Astrocyte (in vitro differentiated cells and primary cell): ENCODE measurements at places on chromosomes 11 and 22.
A peak's percentile ranks its signal among the peaks of the same experiment; 100 is the strongest.

- no peak for DNase-seq
Measured at GRCh38 chr11:9095421-9095820, 4.0 kb upstream of the SCUBE2 start.

- DNase-seq: no peak
Measured at GRCh38 chr11:68734111-68734510, 17.2 kb downstream of the TESMIN start.

- no peak for DNase-seq
Measured at GRCh38 chr11:132772703-132773545, 759.4 kb downstream of the OPCML start.

- peak; percentile 64 for DNase-seq
Measured at GRCh38 chr11:33533386-33534052, 167.1 kb downstream of the C11orf91 start.

DNA sequence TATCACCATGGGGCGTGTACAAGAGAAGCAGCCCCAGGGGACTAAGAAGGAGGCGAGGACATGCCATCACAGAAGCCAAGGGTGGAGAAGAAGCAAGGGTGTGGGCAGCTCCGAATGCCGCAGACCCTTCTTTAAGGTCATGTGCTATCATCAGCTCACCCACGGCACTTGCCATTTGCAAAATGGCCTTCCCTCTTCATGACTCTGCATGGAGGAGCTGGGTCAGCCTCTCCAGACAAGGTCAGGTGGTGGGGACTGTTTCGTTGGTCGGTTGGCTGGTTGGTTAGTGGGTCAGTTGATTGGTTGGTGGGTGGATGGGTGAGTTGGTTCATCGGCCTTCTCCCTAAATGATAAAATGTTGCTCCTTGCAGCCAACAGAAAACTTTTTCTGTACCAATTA, 622.5 kb downstream of the TBC1D22A start:
- no peak for DNase-seq

- DNase-seq: no peak
Measured at GRCh38 chr11:131504199-131504949, 134.0 kb downstream of the NTM start.

DNA sequence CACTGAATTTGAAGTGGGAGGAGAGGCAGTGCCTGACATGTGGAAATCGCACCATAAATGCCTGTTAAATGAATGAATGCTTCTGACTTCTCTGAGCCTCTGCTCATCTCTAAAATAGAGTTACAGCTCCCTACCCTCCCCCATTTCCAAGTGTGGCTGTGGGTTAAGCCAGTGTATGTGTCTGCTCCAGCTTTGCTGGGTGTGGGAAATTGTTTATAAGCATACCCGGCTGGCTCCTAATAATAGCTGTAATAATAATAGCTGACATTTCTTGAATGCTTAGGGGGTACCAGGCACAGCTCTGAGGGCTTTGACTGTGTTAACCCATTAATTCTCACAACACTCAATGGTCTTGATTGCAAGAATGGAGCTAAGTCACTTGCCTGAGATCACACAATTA, 7.0 kb upstream of the FCHSD2 start:
- no peak for DNase-seq

DNA sequence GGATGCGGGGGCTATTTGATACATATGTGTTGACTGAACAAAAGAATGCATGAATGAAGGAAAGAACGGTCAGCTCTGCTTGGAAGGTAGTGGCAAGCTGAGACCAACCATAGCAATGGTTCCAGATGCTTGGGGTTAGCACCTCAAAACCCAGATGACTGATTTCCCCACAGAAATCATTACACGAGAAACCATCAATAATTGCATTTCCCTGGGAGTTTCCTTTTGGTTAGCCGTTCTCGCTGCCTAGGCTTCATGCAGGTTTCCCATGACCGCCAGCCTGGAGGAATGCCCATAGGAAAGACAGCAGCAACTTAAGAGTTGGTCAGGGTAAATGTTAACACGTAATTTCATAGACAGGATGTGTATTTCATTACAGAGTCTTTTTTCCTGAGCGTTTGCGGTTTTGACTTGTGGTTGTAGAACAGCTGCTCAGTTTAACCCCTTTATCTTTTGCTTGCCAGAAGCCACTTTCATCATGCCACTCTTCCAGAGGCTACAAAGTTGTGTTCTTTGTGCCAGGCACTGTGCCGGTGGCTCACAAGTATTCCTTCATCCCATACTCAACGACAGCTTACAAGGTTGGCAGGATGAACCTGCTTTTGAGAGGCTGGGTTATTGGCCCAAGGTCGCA, 2.8 kb downstream of the IL17RA start:
- peak; percentile 74 for DNase-seq

- no peak for DNase-seq
Measured at GRCh38 chr11:352456-353031, 16.8 kb upstream of the B4GALNT4 start.

DNA sequence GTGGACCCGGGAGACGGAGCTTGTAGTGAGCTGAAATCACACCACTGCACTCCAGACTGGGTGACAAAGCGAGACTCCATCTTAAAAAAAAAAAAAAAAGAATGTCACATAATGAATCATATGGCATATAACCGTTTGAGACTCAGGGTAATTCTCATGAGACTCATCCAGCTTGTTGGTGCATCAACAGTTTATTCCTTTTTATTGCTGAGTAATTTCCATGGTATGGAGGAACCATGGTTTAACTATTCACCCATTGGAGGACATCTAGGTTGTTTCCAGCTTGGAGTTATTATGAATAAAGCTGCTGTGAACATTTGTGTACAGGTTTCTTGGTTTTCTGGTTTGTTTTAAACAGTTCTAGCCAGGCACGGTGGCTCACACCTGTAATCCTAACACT, 25.3 kb downstream of the PPARA start:
- DNase-seq: no peak

DNA sequence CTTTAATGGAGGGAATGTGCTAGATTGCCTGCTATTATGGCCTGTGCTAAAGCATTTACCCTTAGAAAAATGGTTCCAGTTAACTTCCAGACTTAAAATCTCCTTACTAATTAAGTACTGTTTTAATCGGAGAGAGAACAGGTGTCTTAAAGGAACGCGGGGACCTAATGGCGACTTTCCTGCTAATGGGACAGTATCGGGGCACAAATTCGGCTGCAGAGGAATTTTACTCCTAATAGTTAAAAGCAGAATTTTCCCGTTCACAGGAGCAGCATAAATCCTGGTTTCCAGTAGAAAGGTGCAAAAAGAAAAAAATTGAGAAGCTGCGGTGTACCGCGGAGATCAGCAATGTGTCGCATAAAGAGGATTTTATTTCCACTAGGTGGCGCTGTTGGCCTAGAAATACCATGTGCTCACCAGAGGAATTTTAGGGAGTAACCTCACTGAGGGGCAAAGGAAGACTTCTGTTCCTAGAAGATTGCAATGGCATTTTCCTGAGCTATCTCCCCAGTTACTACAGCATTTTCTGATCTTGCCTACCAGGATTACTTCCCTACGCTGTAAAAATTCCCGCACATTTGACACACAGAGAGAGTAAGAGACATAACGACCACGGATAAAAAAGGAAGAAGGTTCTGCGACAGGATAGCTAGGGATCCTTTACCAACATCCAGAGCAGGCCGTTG, 44.5 kb downstream of the ZNF280B start:
- peak; percentile 20 for DNase-seq

DNA sequence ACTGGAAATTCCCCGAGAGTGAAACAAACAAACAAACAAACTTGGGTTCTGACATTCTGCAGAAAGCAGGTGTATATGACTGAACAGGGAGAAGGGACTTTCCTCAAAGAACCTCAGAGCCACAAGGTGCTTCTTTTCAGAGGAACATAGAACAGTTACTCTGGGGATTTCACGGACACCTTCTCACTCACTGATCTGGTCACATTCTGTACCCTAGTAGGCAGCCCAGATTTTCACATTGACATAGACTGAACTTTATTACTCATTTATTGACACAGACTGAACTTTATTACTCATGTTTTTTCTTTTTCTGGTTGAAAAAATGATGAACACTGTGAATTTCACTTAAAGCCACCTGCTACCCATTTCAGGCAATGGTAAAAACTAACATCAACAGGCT, 263.0 kb downstream of the OPCML start:
- DNase-seq: no peak

GRCh38 chr11:26929806-26930517, 64.0 kb upstream of the FIBIN start:
- DNase-seq: no peak

GRCh38 chr11:122093731-122094275, 22.2 kb downstream of the BLID start:
- peak; percentile 82 for DNase-seq

GRCh38 chr22:34105461-34106062, 185.3 kb upstream of the LARGE1 start:
- no peak for DNase-seq

DNA sequence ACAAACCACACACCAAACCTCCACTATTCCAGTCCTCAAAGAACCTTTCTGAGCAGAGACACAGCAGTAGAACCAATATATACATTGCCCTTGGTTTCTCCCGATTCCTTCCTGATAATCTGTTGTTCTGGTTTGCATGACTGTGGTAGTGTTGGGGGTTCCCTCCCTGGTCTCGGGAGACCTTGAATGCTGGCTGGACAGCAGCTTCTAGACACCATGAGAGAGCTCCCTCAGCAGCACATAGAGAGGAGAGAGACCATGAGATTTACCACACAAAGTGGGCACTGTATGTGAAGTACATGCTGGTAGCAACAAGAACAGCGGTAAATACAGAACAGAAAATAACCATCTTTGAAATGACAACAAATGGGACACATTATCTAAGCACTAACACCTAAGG, 2.6 kb downstream of the C11orf91 start:
- DNase-seq: no peak

GRCh38 chr11:92758241-92758780, 211.1 kb upstream of the MTNR1B start:
- DNase-seq: no peak

- DNase-seq: no peak
Measured at GRCh38 chr22:40241200-40241763, 63.6 kb downstream of the TNRC6B start.

DNA sequence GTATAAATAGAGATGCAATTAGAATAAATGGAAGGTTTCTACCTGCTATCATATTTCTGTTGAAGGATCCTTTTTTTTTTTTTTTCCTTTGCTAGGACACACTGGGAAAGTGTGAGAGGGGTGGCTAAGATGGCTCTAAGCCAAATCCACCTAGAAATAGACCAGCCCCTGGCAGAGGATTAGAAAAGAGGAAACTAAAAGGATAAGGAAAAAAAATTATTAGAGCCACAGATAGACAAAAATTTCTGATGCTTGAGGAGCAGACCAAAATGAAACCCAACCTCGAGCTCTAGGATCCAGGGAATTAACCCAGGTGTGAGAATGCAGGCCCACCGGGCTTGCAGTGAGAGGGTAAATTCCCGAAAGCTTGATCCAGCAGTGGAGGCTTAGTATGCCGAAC, 262.3 kb downstream of the CADM1 start:
- no peak for DNase-seq

DNA sequence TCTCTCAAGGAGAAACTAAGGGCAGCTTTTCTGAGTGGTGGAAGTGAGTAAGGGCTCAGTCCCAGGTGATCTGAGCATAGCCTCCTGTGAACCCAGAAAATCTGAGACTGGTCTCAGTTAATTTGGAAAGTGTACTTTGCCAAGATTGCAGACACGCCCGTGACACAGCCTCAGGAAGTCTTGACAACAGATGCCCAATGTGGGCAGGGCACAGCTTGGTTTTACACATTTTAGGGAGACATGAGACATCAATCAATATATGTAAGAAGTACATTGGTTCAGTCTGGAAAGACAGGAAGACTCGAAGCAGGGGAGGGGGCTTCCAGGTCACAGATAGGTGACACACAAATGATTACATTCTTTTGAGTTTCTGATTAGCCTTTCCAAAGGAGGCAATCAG, 13.5 kb upstream of the CRY2 start:
- DNase-seq: no peak

DNA sequence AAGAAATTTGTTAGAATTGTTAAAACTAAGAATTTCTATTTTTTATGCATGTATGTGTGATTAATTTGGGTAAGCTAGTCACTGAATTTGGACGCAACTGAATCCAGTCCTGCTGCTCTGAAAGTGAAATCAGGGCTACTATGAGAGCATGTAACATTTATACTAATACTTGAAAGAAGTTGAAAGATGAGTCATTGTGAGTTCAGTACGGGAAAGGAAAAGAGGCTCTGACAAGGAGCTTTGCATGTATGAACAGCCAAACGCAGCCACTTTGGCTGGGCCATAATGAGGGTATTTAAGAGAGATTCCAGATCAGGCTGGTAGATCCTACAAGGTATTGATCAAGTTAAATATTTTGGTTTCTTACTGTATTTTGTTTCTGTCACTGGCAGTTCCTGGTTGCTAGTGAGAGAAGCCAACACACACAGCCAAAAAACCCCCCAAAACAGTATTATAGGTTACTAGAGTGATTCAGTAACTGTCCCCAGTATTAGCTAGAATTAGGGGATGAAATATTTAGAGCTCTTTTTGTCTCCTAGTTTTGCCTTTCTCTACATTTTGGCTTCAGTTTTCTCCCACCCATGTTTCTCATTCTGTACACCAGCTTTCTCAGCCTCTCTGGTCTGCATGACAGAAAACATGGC, 14.1 kb downstream of the AASDHPPT start:
- DNase-seq: peak; percentile 86

DNA sequence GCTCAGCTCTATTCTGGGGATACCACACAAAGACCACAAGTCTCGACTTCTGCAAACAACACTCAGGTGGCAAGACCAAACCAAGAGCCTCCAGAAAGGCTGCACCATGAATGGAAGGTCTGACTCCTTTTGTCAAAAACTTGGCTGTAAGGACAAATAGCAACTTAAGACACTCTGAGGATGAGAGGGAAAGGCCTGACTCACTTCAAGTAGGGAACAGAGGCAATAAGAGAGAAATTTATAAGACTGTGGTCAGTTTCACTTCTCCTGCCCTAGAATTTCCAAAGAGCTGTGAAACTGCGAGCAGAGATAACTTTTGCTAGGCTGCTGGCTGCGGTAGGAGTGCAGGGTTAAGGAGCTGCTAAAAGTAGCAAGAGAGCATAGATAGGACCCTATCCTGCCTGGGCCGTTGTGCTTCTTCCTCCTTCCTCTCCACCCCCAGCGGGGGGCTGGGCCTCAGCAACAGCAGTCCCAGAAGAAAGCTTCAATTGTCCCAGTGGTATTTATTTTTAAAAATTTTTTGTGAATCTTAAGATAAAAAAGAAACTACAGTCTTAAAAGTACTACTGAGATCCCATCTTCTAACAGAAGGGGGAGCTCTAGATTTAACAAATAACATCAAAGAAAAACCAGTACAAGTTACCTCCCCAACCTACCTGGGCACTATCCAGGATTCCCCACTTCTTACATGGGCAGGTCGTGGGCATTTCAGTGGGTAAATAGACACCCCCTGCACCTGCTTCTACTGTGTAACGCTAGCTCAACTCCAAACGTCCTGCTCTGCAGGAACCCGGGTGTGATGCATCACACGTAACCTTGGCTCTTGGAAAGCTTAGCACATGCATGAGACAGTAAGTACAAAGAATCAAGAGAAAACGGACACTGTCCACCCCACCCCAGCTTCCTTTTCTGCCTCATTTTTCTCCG, 66.4 kb downstream of the SGSM3 start:
- DNase-seq: peak; percentile 46

GRCh38 chr11:67393990-67394389, 2.2 kb downstream of the RAD9A start:
- DNase-seq: no peak
